Smooth muscle cell of the brain vasculature (primary cell): ENCODE measurements at places on chromosomes 6 and 20.

DNA sequence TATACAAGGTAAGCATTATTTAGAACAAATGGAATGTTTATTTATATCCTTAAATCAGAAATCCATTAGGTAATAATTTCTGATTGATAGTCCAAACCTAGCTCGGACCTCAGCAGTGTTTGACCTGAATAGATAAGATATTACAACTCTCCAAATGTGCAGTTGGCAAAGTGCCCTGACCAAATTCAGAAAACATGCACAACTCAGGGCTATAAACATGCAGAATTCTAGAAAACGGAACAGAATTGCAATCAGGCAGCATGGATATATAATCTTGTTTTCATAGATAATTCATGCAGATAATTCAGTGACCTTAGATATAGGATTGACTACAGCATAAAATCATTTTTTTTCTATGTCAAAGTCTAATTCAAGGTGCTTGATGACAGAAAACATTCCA lies 626.6 kb upstream of the CITED2 start:
- no peak for DNase-seq

GRCh38 chr6:44527181-44527580 lies 139.7 kb downstream of the CDC5L start:
- DNase-seq = no peak

GRCh38 chr6:154473324-154473723 lies 37.2 kb downstream of the CNKSR3 start:
- no peak for DNase-seq

DNA sequence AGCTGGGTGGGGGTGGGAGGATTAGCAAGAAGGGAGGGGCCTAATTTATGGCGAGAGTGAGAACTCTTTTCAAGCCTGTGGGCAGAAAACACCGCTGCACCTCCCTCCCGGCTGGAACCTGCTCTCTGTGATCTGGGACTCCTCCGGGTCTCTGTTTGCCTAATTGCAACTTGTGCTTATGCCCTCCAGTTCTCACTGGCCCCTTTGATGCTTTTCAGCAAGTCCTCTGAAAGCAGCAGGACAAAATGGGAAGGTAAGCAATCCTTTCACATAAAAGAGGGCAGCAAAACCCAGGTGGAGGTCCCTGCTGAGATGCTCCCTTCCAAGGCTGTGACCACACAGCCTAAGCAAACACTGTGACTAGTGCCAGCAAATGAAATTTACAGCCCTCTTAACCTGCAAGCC lies 523.0 kb upstream of the FLRT3 start:
- DNase-seq = no peak

- no peak for DNase-seq
Observed at GRCh38 chr6:55009131-55009530, 162.6 kb downstream of the FAM83B start.

DNA sequence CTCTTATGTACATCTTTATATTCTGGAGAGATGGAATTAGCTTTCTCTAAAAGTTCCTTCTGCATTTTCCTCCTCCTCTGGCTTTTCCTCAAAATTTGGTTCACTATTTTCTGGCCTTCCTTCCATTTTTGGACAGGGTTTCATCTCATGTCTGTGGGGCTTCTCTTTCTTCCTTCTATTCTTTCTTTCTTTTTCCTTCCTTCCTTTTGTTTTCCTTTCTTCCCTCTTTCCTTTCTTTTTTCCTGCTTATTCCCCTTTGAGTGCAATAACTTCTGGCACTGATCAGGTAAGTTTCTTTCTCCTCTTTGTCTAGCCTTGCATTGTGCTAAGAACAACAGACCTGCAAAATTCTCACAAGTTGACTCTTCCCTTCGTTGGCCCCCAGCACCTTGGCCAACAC lies 5.5 kb upstream of the ATRN start:
- DNase-seq = no peak

- DNase-seq = no peak
Observed at GRCh38 chr6:140346428-140346827, 972.0 kb upstream of the CITED2 start.

DNA sequence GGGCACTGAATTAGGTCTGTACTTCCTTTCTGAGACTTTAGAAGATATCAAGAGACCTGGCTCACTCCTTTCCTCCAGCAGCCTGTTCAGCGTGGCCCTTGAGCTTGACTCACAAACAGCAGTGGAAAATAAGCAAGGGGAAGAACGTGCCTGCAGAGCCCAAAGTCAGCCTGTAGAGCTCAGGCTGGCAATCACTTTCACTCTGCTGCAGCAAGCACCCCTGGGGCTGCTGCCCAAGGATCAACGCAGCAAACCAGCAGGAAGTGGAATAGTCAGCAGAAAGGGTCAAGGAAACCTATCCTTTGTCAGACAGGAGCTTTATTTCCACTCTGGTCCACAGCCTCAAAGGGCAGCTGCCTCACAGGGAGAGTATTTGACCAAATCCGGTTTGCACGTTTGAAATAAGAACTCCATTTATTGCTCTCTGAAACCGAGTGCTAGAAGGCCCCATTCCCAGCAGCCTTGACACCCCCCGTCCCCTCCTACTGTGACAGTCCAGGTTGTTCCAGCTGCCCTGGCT lies 77.4 kb downstream of the PRDM1 start:
- DNase-seq = peak; percentile 93

DNA sequence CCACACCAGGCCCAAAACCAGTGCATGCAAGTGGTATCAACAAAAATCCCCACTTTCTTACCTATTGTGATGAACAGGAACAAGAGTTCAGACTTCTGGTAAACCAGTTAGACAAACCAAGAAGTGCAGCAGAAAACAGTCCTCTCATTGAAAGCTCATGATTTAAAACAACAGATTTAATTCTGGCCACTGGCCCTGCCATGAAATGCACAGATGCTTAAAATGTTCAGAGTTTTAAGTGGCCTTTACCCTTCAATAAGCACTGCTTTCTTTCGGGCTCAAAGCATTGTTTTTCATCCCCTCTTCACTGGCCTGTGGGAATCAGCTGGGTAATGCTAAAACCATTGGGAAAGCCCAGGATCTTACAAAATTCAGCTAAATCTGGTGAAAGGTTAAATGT lies 102.4 kb upstream of the ISM1 start:
- no peak for DNase-seq

DNA sequence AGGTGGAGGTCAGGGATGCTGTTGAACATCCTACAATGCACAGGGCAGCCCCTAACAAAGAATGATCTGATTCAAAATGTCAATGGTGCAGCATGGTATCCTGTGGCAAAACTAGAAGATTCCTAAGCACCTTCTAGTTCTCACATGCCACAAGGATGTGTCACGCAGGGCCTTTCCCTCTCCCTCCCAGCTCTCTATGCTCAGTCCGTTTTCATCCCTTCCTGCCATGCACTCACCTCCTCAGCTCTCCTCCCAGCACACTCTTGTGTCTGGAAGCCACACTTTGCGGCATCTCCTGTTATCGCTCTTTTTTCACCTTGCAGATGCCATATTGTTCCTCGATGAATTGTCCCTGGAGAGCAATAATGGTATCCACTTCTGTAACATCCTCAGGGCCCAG lies 263.4 kb downstream of the CDC5L start:
- DNase-seq = no peak

DNA sequence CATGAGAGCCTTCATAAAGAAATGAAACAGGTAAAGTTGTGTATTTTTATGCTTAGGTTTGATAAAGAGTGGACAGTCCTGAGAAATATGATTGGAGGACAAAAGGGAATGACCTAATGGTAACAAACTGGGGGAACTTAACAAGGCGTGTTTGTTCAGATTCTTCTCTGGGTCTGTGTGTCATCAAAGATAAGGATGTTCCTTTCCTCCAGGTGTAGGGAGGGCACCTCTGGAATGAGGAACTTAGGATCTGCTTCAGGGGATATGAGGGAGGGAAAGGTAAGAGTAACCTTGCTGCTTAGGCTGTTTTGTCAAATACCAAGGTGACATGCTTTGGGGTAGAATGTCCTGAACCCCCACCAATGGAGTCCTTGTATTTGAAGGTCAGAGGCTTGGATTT lies 291.9 kb downstream of the KCNQ5 start:
- DNase-seq = no peak

DNA sequence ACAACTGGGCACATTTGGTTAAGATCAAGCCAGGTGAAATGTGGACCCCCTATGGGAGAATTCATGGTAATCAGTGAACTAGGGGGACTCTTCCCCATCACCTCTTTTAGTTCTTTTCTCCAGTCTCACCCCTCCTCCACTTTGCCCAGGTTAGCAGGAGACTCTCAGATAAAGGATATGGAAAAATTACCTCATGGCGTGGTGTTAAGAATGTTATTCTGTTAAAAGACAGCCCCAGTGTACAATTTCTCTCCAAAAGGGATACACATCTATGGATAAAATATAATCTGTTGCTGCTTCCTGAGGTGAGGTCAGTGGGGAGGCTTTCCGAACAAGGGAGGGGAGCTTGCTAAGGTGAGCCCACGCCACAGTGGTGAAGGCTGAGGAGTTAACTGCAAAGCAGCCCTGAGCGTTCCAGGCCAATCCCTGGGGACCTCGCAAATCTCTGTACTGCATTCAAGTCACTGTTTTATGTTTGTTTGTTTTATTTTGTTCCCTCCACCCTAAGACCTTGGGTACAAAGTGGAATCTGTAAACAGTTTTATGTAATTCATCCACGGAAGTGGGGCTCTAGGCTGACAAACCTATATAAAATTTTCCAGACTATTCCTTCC lies 52.0 kb downstream of the ADGRF1 start:
- no peak for DNase-seq

DNA sequence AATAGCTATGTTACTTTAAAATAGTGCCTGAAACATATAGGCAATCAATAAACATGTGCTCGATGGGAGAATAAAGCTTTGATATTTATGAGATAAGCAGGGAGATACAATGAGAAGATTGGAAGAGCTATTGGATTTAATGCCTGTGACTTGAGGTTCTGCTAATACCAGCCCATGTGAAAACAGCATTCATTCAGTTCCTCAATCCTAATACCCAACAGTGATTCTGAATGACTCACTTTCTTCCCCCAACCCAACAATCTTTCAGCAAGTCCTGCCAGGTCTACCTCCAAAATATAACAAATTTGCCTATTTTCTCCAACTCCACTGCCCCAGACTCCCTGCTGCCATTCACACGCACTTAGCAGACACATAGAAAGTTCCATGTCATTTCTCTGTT lies 26.6 kb upstream of the KLHL31 start:
- DNase-seq = no peak

- DNase-seq = no peak
Observed at GRCh38 chr6:36033935-36034334, 6.3 kb downstream of the MAPK14 start.
